ENCODE measurements at places on chromosomes 5 and 9.

GRCh38 chr5:54469622-54470021 is 14.1 kb downstream of the HSPB3 start:
- DNase-seq, result no peak

- no peak for DNase-seq
Measured at GRCh38 chr5:52455920-52456319, 331.8 kb upstream of the ITGA1 start.

- DNase-seq, result peak; percentile 90
Measured at GRCh38 chr5:16378762-16379161, 86.8 kb downstream of the ZNF622 start.

- DNase-seq, result peak; percentile 84
Measured at GRCh38 chr9:136324501-136325300, 2.6 kb upstream of the GPSM1 start.

- no peak for DNase-seq
Measured at GRCh38 chr5:39505363-39505762, 80.6 kb upstream of the DAB2 start.

DNA sequence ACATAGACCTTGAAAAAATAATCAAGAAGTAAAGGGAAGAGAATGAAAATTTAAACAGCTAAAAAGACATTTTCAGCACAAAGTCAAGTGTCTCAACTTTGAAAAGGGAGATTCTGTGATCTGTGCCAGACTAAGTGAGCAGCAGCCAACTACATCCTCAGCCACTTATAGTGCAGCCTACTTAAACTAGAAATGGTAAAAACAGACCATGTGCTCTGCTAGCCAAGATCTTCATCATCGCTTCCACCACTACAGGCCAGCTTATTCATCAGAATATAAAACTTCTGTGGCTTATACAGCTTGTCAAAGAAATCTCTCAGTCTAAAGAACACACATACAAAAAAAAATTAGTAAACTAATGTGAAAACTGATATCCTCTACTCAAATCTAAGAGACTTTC is 63.5 kb downstream of the CEMIP2 start:
- DNase-seq, result no peak

DNA sequence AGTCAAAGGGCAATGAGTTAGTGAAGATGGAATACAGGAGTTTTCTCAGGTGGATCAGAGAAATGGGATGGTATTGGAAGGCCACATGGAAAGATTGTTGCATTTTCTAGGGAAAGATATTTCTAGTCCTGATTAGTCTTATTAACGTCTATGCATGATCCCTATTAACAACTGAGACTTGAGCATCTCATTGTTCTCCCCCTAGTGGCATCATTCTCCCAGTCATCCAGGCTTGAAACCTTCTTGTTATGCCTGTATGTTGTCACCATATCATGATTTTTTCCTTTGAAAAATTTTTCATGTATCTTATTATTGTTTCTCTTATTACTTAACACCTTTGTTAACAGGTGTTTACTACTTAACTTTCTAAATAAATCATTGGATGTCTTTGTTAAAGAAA is 34.4 kb downstream of the KIF2A start:
- DNase-seq, result peak; percentile 38

- no peak for DNase-seq
Measured at GRCh38 chr9:14247577-14247976, 66.4 kb downstream of the NFIB start.

DNA sequence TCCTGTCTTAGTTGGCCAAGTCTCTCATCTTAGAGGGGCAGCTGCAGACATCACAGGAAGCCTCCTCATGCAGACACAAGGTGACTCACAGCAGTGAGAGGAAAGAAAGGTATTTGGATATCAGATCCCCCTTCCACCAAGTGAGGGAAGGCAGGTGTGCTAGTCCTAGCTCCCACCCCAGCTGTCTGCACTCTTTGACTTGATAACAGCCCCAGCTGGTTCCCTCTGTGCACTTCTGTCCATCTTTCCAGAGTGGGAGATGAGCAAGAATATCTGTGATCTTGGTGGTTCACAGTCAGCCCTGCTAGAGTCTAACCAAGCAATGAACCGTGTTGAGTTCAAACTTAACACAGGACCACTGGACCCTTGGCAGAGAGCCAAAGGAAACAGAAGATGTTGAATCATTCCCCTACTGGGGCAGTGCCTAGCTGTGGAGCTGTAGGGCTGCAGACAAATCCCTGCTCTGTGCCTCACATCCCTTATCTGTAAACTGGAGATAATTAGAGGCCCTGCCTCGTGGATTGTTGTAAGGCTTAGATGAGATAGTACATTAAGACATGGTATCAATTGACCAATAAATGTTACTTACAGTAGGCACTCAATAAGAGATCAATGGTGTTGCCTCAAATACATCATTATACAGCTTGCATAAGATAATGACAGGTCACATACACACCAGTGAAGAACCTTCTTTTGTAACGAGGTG is 39.1 kb downstream of the SH3RF2 start:
- peak; percentile 70 for DNase-seq

DNA sequence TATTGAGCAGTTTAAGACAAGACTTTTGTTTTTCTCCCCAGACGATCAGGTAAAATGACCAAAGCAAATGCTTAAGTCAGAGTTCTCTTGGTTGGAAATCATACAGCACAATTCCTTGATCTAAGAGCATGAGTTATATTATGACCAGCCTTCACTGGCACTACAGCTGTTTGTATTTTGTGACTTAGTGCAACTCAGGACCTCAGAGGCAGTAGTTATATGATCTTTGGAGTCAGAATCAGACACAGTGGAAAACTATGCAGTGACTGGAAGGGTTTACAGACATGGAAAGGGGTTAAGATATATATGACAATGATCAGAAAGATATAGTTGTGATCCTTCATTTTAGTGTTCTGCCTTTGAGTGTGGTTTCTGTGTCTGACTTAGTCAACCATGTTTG is 24.3 kb downstream of the RAD23B start:
- DNase-seq, result no peak

DNA sequence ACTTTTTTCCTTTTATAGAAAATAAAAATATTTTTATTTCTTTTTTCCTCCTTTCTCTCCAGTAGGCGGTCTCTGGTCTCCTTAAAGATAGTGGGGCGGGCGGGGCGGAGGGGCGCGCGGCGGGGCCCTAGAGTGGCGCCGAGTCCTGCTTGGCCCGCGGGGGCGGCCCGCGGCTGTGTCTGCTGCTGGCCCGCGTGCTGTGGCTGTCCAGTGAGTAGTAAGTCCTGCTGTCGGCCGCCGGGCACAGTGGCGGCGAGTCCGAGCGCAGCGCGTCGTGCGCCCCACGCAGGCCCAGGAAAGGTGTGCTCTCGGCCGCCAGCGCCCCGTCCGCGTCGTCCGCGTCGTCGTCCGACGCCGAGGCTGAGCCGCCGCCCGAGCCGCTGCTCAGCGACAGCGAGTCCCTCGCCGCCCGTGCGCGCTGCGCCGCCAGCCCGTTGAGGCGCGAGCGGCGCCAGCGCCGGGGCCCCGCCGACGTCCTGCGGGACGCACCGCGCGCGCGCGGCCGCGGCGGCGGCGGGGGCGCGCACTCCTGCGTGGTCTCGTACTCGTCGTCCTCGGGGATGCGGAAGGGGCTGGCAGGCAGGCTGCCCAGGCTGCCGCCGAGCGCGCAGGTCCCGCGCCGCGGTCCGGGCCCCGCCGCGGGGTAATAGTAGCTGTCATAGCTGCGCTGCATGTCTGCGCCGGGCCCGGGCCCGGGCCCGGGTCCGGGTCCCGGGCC is 52.3 kb downstream of the PSD2 start:
- DNase-seq, result peak; percentile 52

- DNase-seq, result no peak
Measured at GRCh38 chr5:171391996-171392577, 4.4 kb downstream of the NPM1 start.

DNA sequence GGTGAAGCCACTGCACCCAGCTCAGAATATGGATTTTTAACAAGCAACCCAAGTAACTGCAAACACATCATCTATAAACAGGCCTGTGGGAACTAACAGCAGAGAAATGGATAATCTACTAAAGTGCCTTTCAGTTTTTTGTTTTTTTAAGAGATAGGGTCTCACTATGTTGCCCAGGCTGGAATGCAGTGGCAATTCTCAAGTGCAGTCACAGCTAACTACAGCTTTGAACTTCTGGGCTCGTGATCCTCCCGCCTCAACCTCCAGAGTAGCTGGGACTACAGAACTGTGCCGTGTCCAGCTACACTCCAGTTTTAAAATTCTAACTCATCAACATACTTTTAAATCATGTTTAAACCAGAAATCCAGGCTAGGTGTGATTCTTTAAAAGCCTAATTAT is 11.9 kb downstream of the TUT7 start:
- no peak for DNase-seq

GRCh38 chr9:114330636-114331035 is 967 bp downstream of the ORM2 start:
- DNase-seq, result no peak

GRCh38 chr9:108186642-108187395 is 669.0 kb downstream of the ACTL7B start:
- DNase-seq, result peak; percentile 86

DNA sequence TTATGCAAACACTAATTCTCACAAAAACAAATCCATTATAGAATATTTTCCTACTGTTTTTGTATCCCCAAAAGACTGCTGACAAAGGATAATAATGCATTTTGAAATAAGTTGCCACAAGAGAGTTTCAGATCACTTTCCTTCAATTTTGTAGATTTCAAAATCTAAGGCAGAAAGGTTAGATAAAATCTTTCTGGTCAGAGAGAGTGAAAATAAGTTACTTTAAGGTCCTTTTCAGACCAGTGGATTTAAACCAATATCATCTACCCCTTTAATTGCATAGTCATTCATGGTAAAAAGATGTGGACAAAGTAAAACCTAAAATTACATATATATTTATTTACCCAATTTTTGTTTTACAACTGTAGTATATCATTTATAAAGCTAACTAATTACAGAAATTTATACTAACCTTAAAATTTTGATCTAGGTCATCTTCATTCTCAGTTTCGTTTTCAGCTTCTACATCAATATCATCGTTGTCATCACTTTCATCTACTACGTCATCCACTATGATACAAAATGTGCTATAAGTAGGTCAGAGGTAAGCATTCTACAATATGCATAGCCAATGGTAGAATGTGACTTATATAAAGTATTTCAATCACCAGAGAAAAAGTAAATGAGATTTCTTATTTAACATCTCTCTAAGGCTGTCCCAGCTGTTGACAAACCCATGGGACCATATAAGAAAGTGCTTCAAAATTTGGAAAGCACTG is 95.7 kb downstream of the AGTPBP1 start:
- no peak for DNase-seq

DNA sequence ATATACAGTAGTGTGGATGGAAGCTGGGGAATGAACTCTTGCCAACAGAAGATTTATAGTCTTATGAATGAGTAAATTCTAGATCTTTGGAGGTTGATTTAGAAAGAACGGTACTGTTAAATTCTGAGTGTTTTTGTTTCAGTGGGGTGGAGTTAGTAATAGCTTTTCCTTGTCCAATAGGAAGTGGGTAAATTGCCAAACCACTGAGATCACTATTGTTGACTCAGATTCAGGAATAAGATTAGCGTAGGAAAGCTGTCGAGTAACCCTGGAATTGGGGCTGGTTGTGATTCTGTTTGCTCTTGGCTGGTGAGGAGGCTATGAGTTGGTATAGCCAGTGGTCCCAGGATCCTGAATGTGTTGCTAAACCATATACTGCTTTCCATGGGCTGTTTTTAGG is 155.6 kb downstream of the ARHGAP26 start:
- no peak for DNase-seq

DNA sequence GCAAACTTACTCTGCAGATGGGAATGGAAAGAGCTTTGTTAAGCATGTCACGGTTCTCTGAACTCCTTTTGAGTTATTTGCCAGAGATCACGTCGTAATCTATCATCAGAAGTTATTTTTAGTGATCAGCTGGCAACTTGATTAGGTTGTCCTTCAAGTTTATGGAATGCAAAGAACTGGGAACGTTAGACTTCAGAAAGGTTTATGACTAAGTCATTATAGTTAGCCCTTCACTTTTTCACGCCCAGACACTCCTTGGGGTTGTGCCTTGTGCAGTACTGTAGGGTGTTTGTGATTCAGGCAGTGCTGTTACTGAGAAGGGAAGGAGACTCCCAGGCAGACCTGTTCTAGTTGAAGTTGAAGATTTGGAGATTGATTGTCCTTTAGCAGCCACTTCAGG is 26.8 kb upstream of the PHF2 start:
- DNase-seq, result no peak

DNA sequence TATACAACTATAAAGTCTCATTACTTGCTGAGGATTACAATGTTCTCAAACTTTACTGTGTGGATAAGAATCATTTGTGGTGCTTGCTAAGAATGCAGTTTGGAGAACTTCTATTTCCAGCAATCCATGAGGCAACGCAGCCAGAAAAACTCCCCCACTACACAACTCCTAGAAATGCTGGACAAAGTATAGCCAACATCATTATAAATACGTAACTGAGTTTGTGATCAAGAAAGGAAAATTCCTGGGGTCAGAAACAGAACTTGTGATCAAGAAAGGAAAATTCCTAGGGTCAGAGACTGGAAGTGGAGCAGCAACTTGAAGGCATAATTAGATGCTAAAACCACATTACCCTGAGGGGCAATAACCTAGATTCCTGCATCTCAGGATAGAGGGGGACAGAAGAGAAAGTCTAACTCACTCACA is 81.1 kb downstream of the MAT2B start:
- no peak for DNase-seq

DNA sequence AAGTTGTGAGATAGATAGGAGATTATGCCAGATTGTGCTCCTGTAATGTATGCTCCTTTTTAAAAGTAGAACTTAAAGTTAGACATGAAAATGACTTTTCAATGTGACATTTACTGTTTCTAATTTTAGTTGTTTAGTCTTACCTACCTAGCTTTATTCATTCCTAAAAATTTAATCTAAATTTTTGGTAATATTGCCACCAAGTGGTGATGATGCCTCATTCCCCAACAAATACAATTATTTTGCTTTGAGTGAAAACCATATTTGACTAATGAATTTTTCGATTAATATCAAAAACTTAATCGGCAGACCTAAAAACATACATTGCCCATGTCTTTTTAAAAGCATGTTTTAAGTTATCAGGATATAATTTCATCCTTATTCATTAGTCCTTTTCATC is 25.6 kb downstream of the PPWD1 start:
- DNase-seq, result no peak

DNA sequence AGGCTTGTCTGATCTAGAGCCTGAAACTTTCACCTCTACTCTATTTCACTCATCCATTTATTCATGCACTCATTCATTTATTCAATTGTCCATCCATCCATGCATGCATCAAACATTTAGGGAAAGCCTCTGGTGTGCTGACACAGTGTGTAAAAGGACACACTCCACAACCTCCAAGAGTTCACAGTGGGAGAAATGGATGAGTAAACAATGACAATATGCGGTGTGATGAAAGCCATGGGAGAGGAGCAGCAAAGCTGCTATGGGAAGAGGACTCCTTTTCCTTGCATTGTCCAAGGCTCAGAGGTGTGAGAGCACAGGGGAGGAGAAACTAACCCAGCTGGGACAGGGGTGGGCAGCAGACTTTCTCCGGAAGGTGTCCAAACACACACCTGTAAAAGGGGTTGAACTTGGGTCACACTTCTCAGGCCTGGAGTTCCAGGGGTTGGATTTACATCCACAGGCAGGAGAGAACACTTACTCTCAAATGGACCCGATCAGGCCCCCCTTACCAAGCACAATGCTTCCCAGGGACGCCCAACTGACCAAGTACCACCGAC is 21.2 kb upstream of the PFDN1 start:
- DNase-seq, result no peak
